ENCODE measurements at places on chromosomes 1 and 21. TPM values are rescaled to one million over a fixed set of nuclear protein-coding genes. Genes with fewer than 3 reads are reported as not detected.

TLR5 gene
- total RNA-seq = 0.36 TPM

SLAMF9 gene
- 0.59 TPM for total RNA-seq

ELAPOR1 gene
- 0.39 TPM for total RNA-seq

CATSPERE gene
- 0.73 TPM for total RNA-seq

ZYG11A gene
- 0.20 TPM for total RNA-seq

CLDN17 gene
- not detected for total RNA-seq

HMCN1 gene
- 151 TPM for total RNA-seq

SSR2 gene
- 314 TPM for total RNA-seq

FAAH gene
- total RNA-seq = 0.72 TPM

A3GALT2 gene
- not detected for total RNA-seq

KRTAP7-1 gene
- total RNA-seq = not detected

IFI44 gene
- total RNA-seq = 12.1 TPM

TMPRSS15 gene
- total RNA-seq = not detected

CNR2 gene
- total RNA-seq = not detected

LRRC8D gene
- 20.7 TPM for total RNA-seq

LAMB3 gene
- total RNA-seq = 40.1 TPM

CELF3 gene
- total RNA-seq = not detected

KCNJ9 gene
- under 0.01 TPM for total RNA-seq

UBL4B gene
- not detected for total RNA-seq

GPR52 gene
- total RNA-seq = 0.78 TPM

INSRR gene
- under 0.01 TPM for total RNA-seq

UTS2 gene
- not detected for total RNA-seq

BRDT gene
- not detected for total RNA-seq

PADI1 gene
- total RNA-seq = 0.07 TPM

ACTN2 gene
- total RNA-seq = 1.0 TPM

FRRS1 gene
- 10.0 TPM for total RNA-seq

ERMAP gene
- total RNA-seq = 16.0 TPM

TNFRSF25 gene
- 5.0 TPM for total RNA-seq

FLG gene
- 0.23 TPM for total RNA-seq

PHLDA3 gene
- 176 TPM for total RNA-seq

TINAGL1 gene
- total RNA-seq = 442 TPM

BEND5 gene
- total RNA-seq = 0.59 TPM

FCRL1 gene
- not detected for total RNA-seq

ZNF124 gene
- 10.0 TPM for total RNA-seq

NRIP1 gene
- total RNA-seq = 22.0 TPM

CD2 gene
- not detected for total RNA-seq

IFI16 gene
- 88.2 TPM for total RNA-seq

SLC6A17 gene
- 0.79 TPM for total RNA-seq

WNT9A gene
- total RNA-seq = 1.3 TPM

POGZ gene
- 37.4 TPM for total RNA-seq

PLA2G2C gene
- not detected for total RNA-seq

RBM11 gene
- 0.26 TPM for total RNA-seq

FCRLB gene
- 1.6 TPM for total RNA-seq

KCNE2 gene
- not detected for total RNA-seq

NDUFS2 gene
- 159 TPM for total RNA-seq

NLRP3 gene
- 0.33 TPM for total RNA-seq
